ENCODE measurements at places on chromosomes 5 and 9. TPM values are rescaled to one million over a fixed set of nuclear protein-coding genes. Genes with fewer than 3 reads are reported as not detected.

- DNase-seq = peak; percentile 36
Measured at GRCh38 chr9:17402309-17402708, 176.6 kb upstream of the SH3GL2 start.

- DNase-seq = no peak
Measured at GRCh38 chr5:45793638-45794532, 97.7 kb upstream of the HCN1 start.

RORB gene
- not detected for polyA plus RNA-seq

GRCh38 chr5:156135531-156135930 is 191.4 kb upstream of the SGCD start:
- no peak for DNase-seq

BRD8 gene
- 59.9 TPM for polyA plus RNA-seq

ZNF300 gene
- 2.9 TPM for polyA plus RNA-seq

- peak; percentile 90 for DNase-seq
Measured at GRCh38 chr9:72554221-72554641, 32.8 kb downstream of the TMC1 start.

- DNase-seq = no peak
Measured at GRCh38 chr5:3344671-3345070, 251.0 kb upstream of the IRX1 start.

HTR1A gene
- not detected for polyA plus RNA-seq

- DNase-seq = peak; percentile 76
Measured at GRCh38 chr9:17462869-17463464, 115.9 kb upstream of the SH3GL2 start.

SPATA31A3 gene
- not detected for polyA plus RNA-seq

DNA sequence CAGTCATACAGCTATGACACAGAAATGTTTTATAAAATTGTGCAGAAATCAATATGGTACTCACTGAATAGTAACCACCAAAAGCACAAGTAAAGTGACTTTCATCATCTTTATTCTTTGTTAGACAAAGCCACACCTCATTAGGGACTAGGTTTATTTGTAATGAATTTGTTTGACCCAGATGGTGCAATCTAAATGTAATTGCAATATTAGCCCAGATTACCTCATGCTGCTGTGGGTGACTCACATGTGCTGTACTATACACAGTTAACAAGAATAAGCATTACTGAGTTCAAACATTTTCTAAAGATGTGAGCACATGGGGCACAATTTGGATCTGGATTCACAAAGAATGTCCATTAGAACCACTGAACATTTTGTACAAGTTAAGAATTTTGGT is 759.3 kb upstream of the TYRP1 start:
- peak; percentile 83 for DNase-seq

- DNase-seq = no peak
Measured at GRCh38 chr9:27394154-27394825, 97.3 kb upstream of the EQTN start.
